Left renal pelvis (tissue), 4 donors: ENCODE measurements at places on chromosomes 2 and 18.

DNA sequence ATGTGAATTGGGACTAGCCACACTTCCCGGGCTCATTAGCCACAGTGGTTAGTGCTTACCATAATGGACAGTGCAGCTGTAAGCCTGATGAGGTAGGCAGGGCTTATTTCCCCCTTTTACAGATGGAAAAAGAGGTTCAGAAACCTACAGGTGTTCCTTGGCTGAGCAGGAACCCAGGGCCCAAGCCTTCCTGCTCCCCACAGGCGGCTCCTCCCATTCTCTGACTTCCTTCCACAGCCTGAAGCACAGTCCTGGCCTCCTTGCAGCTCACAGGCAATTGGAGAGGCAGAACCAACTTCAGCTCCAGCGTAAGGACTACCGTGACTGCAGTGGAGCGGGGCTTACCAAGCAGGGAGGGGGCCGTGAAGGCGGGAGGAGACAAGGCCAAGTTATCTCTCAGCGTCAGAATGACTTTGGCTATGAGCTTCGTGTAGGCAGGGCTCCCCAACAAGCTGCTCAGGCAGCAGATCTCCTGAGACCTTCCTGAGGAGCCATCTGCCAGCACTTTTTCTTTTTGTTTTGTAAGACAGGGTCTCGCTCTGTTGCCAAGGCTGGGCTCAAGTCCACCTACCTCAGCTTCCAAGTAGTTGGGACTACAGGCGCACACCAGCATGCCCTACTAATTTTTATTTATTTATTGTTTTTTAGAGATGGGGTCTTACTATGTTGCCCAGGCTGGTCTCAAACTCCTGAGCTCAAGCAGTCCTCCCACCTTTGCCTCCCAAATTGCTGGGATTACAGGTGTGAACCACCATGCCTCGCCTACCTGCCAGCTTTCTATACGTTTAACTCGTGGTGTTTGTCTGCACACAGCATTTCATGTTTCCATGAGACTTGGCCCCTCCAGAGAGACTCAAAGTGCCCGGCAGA, 34.2 kb upstream of the NT5DC4 start:
- no peak for DNase-seq

- DNase-seq, result no peak
Observed at GRCh38 chr2:213640738-213641425, 356.6 kb downstream of the SPAG16 start.

DNA sequence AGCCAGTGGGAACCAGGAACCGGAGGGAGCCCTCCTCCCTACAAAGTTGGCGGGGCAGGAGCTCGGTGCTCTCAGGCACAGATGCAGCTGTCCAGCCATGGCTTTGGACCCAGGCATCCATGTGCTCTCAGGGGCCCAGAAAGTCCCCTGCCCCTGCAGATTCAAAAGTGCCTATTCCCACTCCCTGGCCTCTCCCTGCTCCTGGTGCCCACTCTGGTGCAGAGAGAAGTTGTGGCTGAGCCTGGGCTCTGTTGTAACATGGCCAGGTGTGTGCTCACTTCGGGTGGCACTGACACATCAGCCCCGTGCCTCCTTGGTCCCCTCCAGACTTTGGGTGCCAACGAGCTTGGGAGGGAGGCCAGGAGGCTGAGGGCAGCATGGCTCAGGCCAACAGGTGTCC, 315.8 kb upstream of the KYNU start:
- no peak for DNase-seq

GRCh38 chr2:218317303-218317630, 25.0 kb upstream of the TMBIM1 start:
- DNase-seq, result no peak

- no peak for DNase-seq
Observed at GRCh38 chr18:35337286-35337685, 6.9 kb downstream of the ZNF24 start.

- peak; percentile 67 for DNase-seq
Observed at GRCh38 chr2:38274286-38275276, 102.5 kb downstream of the ATL2 start.

DNA sequence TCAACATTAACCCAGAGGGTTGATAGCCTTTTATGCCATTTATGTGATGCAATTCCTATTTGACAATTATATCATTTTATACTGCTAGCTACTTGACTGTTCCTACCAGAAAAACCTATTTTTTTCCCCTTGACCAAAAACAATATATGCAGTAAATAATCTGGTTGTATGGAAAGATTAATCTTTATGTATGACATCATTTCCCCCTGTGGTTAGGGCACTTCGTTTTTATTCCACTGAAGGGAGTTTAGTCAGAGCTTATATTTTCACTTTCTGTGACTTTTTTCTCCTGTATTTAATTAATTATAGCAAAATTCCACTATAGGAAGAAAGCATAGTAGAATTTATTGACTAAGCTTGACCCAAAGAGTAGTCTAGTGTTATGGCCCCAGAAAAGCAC, 107.6 kb downstream of the HAUS1 start:
- DNase-seq, result no peak

DNA sequence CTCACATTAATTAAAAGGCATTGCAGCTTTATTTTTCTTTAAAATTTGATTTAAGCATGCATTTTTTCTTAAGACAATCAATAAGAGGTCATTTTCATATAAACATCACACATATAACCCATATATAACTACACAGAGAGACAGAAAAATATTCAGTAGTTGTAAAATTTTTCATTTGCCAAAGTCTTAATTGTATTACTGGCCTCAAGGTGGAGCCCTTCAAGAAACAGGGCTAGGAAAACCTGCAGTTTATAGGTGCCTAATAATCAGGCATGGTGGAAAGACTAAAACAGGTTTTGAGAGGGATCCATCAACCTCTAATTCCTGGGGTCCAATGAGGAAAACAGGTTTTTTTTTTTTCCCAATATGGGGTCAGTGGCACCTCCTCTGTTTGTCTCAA, 71.3 kb upstream of the ZNF804A start:
- no peak for DNase-seq

DNA sequence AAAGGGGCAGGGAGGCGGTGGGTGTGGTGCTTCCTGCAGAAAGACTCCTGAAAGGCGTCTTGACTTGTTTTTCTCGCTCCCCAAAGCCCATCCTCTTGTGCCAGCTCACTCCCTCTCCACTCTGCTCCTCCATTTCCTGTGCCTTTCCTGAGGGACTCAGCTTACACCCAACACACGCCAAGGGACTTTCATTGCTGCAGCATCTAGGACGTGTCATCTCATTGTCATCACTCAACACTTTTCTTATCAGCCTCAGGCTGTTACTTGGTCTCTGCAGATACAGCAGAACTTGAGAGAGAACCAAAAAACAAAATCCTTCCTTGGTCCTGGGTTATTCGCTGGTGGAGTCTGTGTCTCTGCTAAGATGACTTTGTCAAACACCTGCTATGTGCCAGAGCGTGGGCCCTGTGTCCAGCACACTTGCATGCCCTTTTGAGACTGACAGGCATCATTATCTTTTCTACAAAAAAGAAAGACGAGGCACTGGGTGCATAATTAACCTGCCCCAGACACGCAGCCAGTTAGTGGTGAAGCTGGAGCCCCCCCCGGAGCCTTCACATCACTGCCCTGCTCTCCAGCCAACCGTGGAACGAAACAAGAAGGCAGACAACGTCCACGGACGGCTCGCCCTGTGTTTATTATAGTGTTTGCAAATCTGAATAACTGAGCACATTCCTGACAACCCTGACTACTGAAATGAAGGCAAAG, 261.7 kb upstream of the HDAC4 start:
- no peak for DNase-seq

- DNase-seq, result no peak
Observed at GRCh38 chr18:36386150-36386920, 88.8 kb downstream of the FHOD3 start.

- peak; percentile 41 for DNase-seq
Observed at GRCh38 chr2:16038621-16039020, 98.3 kb downstream of the MYCN start.

GRCh38 chr2:136486115-136486514, 279.2 kb upstream of the THSD7B start:
- no peak for DNase-seq

DNA sequence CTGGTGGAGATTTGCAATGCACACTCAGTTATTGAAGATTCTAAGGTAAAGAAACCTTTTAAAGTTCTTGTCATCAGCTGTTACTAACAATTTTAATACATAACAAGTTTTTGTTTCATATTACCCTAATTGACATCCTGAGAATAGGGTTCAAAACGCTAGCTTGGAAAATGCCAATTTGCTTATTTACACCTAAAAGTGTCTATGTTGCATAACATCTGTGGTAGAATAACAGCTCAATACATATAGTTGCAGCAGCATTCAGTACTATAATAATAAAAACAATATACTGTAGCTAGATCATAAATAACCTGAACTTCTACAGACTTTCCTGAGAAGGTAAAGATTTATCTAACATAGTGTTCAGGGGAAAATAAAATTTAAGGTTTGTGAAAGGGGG, 219.0 kb downstream of the OSR1 start:
- no peak for DNase-seq

DNA sequence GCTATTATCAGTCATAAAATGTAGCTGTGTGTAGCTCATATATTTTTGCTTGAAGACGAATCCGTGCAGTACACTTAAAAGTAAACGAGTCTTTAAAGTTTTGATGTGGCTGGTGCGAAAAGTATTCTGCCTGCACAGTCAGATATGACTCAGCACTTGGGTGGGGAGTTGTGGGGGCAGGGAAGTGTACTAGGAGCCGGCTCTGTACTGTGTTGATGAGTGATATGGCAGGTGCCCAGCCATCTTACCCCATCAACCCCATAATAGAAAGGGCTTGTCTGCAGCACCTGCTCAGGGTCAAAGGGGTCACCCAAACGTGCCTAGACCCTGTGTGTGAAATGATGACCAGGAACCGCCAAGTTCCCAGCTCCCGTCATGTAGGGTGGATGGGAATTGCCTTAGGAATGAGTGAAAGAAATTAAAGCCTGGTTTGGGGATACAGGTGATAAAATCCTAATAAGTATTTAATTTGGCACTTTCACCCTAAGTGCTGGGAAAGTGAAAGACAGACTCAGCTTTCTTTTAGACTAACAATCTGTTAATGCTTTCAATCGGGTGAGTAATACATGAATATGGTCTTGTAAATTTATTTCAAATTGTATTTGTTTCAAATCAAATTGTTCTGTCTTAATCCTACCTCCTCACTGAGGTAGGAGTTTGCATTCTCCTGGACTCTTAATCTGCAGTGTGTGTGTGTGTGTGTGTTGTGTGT, 48.0 kb downstream of the BCL2L11 start:
- no peak for DNase-seq

DNA sequence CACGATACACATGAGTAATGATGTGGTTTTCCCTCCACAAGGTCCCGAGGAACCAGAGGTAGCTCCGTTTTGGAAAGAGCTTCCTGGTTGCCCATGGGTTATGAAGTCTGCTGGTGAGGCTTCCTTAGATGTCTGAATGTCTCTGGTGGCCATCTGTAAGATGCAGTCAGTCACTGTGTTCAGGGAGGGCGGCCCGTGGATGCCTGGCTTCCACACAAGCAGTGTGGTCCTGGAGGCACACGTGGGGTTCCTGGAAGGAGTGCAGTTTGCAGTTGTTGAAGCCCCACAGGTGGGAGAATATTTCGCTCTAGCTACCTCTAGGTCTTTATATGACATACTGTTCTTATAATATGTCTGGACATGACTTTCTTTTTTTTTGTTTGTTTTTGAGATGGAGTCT, 209.0 kb downstream of the FAM210A start:
- DNase-seq, result no peak

DNA sequence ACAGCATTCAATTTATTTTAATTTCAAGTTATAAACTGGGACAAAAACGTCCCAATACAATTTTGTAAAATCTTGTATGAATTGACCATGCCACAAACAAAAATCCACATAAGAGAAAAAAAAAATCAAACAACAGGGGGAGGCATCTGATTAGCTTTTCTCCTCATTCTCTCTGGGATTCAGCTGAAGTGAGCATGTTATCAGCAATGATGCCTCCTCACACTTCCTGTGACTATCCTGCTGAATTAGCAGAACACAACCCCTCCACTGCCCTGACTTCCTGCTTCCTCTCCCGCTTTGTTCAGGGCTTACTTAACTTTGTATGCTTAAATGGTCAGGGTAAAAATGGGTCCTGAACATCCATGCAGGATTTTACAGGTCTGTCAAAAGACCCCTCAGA, 132.2 kb upstream of the ITGB6 start:
- no peak for DNase-seq

DNA sequence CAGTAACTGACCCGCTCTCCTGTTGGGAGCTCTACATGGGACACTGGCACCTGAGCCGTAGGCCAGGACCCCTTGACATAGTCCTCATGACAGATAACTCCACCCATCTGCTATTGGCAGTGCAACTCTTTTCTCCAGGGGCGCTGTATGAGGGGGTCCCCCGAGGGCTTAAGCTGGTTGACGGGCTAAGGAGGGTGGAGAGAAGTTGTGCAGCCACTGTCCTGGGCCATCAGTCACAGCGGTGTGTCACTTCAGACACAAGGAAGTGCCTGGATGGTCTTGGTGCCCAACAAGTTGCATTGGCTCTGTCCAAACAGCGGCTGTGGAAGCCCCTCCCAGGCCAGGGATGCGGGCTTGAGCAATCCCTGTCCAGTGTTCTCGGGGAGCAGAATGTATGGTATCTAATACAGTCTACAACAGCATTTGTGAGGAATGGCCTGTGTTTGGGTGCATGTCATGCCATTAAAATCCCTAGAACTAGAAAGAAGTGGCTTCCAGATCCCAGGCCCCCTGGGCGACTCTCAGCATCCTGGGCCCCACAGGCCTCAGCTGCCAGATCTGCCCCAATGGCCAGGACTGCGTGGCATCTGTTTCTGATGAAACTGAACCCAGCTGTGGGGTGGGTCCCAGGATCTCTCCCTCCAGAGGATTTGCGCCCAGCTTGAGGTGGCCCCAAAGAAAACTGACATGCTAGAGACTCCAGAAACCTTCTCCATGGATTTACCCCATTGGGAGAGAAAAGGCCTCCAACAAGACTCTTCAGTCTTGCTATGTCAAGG, 23.3 kb downstream of the TTC32 start:
- DNase-seq, result no peak

- no peak for DNase-seq
Observed at GRCh38 chr2:187422282-187422681, 25.8 kb downstream of the CALCRL start.

DNA sequence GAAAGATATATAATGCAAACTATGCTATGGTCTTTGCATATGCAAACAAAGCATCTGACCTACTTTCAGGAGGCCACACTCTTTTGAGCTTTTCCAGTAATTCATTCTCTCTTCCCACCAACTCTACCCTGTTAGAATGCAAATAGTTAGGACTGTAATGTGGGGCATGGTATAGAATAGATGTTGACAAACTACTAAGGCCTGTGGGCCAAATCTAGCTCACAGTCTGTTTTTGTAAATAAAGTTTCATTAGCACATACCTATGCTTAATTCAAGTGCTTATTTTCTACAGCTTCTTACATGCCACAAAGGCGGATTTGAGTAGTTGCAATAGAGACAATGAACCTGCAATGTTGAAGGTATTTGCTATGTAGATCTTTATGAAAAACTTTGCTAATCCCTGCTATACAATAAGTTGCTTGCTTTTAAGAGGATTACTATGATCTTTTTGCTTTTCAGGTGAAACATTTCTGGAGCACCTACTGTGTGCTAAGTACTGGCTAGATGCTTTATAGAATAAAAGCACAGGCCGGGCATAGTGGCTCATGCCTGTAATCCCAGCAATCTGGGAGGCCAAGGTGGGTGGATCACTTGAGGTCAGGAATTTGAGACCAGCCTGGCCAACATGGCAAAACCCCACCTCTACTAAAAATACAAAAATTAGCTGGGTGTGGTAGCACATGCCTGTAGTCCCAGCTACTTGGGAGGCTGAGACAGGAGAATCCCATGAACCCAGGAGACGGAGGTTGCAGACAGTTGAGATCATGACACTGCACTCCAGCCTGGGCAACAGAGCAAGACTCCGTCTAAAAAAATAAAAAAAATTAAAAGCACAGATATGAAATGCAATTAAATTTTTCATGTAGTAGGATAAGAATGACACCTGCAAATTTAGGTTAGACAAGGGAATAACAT, 267.8 kb downstream of the DPP10 start:
- no peak for DNase-seq
